GM12878 (cell line): ENCODE measurements at places on chromosomes 7 and 10.

GRCh38 chr10:121843379-121843778 lies 84.5 kb downstream of the ATE1 start:
- no peak for DNase-seq

DNA sequence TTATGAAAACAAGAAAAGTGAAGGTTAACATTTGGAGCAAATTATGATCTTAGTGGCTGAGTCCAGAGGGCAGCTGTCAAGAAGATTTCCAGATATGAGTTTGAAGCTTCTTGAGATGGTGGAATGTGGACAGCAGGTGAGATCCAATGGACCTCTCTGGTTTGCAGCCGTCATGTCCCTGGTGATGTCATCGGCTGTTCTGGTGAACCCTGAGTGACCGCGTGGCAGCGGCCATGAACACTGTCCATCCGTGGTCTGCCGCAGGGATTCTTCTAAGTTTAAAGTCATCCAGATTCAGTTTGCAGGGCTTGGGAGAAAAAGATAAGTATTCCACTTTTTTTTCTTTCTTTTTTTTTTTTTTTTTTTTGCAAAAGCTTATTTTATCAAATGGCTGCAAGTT lies 15.8 kb upstream of the VIPR2 start:
- no peak for DNase-seq

GRCh38 chr7:155454183-155455112 lies 3.5 kb upstream of the EN2 start:
- DNase-seq: no peak

- no peak for DNase-seq
Observed at GRCh38 chr7:28408960-28409715, 3.2 kb upstream of the CREB5 start.

DNA sequence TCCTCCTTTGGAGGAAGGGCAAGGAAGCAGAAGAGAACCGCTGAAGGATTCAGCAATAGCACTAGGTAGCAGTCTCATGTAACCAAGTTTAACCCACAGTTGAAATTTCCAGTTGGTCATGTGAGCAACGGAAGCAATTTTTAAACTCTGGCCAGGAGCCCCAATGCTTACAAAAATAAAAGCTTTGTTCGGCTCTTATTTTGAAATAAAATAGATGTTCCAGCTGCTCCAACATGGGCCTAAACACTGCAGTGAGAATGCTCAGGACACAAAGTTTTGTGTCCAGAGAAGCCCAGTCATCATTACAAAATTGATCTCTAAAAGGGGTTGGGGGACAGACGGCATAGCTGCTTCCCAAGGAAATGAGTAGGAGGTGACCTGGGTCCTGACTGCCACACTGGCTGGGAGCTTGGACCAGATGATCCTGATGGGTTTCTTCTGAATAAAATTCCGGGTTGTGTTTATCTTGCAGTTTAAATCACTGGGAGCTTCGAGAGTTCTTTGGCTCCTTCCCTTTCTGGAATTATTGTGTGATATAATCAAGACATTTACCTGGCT lies 452 bp upstream of the TMEM140 start:
- no peak for DNase-seq

GRCh38 chr10:88070080-88070880 lies 206.9 kb downstream of the PTEN start:
- peak; percentile 92 for DNase-seq

GRCh38 chr7:106018566-106019469 lies 55.8 kb downstream of the CDHR3 start:
- no peak for DNase-seq

GRCh38 chr7:157784979-157785441 lies 448.2 kb downstream of the DNAJB6 start:
- no peak for DNase-seq

DNA sequence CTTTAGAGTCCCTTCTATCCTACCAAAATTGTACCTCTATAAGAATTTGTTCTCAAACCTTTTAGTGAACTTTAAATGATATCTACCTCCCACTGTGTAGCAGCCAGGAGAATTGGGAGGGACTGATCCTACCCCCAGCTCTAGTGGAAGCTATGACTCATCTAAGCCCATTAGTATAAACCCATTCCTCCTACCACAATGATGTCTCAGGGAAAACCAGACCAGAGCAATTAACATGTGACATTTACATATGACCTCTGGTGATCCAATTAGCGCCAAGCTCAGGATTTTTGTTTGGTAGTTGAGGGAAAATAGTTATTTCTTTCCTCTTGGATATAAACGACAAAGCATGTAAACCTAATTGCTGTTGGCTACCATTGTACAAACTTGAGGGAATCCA lies 33.1 kb upstream of the R3HCC1L start:
- no peak for DNase-seq

DNA sequence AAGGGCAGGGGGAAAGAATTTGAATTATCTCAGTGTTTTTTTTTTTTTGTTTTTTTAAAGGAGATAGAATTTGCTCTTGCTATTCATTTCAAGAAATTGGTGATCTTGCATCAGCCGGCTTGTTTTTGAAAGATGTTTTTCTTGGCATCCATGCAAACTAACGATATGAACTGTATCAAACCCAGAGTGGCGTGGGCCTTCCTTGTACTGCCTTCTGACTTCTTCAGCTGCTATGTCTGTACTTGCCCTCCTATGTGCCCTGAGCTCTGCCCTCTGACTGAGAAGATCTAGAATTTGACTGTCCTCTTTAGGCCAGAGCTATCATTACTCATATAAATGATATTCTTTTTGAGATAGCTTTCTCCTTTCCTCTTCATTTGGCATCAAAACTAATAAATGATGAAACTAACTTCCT lies 183.1 kb downstream of the EXOC4 start:
- no peak for DNase-seq
